ENCODE measurements at places on chromosomes 4 and X.

GRCh38 chr4:184267673-184268583, 50.3 kb upstream of the ENPP6 start:
- peak; percentile 71 for DNase-seq

DNA sequence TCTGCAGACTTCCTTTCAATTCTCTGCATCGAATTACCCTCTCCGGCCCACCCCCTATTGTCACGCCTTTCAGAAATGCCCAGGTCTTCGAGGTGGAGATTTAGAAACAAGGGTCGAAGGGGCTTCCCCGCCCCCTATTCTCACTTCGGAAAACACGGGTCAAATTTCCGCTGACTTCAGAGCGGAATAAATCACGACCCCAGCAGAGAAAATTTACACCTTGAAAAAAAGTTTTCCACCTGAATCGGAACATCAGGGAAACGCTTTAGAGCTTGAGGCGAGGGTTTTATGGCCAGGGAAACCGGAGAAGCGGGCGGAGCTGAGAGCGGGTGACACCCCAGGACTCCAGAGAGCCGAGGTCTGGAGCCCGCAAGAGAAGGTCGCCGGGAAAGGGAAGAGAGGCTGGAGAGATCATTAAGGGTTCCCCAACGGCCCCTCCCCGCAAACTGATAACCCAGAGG, 1.6 kb downstream of the SHISA3 start:
- DNase-seq: no peak

- no peak for DNase-seq
Measured at GRCh38 chr4:14810568-14810967, 191.7 kb upstream of the CPEB2 start.

DNA sequence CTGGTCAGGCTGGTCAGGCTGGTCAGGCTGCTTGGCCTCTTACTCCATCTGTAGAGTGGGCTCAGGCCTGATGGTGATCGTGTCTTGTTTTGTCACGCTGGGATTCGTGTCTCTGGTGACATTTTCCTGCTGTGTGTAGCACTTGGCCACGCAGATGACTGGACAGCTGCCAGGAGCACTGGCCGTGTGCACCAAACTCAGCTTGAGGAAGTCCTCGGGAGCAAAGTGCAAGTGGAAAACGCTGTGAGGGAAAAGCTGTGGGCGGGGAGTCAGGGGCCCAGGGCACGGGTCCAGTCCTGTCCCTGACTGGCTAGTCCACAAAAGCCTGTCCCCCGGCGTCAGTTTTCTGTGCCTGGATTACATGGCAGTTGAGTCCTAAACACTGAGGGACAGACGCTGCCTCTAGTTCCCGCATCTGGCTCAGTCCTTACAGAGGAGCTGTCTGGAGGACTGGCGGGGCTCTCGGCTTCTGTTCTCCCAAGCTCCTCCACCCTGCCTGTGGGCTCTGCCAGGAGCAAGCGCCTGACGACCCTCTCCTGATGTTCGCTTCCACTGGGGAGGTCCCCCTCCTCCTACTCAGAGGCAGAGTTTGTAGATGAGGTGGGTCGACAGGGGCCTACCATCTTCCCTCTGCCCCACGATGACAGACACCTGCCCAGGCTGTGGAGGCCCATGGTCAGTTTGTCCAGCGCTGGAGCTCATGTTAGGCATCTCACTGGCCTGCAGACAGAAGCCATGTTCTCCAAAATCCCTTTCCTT, 35.9 kb upstream of the GRPEL1 start:
- DNase-seq: no peak

GRCh38 chr4:166043801-166044200, 170.8 kb downstream of the TLL1 start:
- DNase-seq: no peak

GRCh38 chrX:50099331-50099730, 101.5 kb downstream of the AKAP4 start:
- no peak for DNase-seq

- DNase-seq: no peak
Measured at GRCh38 chrX:39475372-39475771, 622.4 kb downstream of the BCOR start.

DNA sequence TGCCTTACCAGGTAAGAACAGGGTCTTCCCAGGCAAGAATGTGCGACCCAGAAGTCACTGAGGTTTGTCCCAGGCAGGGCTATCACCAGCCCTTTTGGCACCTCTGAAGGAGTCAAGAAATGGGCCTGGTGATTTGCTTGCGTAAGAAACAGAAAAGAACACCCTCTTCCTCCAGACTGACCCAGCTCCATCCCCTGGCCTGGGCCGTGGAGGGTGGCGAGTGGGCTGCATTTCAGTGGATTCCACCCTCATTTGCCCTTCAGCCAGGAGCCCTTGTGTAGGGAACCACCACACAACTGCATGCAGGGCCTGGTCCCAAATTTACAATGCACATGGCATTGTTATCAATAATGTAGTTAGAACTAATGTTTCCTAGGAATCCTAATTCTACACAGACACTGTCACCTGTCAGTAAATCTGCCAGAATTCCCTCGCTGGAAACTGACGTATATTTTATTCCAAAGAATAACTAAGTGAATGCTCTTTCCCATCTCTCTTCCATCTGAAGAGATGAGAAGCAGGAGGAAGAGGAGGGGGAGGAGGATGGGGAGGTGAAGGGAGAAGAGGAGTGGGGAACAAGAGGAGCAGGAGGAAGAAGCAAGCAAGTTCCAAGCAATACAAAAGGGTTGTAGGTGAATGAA, 46.6 kb downstream of the TSPAN5 start:
- DNase-seq: no peak
